ENCODE measurements at places on chromosomes 2 and 18.

DNA sequence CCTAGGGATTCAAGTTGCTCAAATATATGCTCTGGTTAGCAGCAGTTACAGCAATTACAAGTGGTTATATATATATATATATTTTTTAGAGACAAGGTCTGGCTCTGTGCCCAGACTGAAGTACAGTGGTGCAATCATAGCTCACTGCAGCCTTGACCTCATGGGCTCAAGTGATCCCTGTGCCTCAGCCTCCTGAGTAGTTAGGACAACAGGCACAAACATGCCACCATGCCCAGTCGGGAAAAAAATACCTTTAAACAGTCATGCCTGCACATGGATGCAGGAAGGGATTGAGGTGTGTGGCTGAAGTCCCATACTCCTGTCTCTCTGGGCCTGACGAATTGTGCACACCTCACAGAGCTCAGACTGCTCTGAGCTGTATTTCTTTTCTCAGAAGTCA, 19.6 kb upstream of the DNAH7 start:
- no peak for DNase-seq

GRCh38 chr2:44952143-44952805, 10.8 kb downstream of the SIX3 start:
- DNase-seq = peak; percentile 68

- DNase-seq = no peak
These were observed 148.3 kb downstream of the MEIS1 start for GRCh38 chr2:66582987-66583880.

DNA sequence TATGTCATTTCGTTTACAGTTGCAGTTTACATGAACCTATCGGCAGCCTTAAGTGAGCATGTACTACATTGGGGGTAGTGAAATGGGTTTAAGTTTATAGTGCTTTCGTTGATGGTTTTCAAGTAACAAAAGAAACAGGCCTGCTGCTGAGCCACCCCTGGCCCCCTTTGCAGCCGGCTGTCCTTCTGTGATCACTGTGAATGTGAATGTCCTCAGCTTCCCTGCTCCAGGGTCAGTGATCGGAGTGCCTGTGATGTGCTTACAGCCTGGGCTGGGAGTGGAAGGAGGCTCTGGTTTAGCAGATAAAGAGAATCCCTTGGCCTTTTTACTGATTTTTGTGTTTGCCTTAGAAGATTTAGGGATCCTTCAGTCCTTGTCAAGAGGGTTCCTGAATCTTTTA, 154.2 kb downstream of the FAM210A start:
- no peak for DNase-seq

GRCh38 chr18:26667046-26667445, 118.7 kb upstream of the KCTD1 start:
- DNase-seq = no peak

DNA sequence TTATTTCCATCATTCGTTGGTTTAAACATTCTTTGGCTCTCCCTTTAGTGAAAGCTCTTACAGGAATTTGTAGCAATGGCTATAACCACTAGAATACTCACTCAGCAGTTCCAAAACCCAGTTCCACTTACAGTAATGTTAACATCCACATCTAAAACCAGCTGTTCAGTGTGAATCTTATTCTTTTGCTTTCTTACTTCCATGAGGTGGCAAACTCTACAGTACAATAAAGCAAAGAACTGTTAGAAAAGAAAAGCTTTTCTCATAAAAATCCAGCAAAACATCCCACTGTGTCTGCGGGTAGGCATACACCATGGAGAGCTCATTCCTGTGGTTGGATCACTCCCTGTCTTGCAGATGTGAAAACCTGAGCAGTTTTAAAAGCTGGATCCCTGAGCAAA, 147.1 kb downstream of the ARHGAP28 start:
- no peak for DNase-seq

GRCh38 chr2:94986392-94986963, 39.0 kb upstream of the MAL start:
- DNase-seq = peak; percentile 76

- DNase-seq = no peak
These were observed 656.0 kb downstream of the TDRD15 start for GRCh38 chr2:21779786-21780185.

DNA sequence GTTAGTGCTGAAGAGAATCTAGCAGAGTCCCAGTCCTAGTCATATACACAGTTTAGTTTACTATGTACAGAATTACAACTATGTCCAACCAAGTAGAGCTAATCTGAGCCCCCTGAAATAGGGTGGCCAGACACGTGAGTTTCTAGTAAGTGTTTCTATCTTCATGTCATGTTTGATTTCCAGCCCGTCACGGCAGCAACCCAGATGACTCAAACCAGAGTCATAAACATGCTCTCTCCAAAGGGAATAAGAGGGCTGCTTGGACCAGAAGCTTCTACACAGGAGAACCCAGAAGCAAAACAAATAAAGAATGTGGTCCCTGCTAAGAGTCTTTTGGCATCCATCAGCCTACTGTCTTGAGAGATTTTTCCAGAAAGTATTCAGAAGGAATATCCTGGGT, 64.9 kb upstream of the WIPF1 start:
- DNase-seq = no peak
